Stimulated activated CD4-positive, alpha-beta T cell treated with anti-CD3 and anti-CD28 coated beads, Interleukin-15, amount 100 ng/mL, for 1 hour (primary cell): ENCODE measurements at places on chromosomes 2 and 18.

GRCh38 chr18:54616220-54616848 is 25.3 kb downstream of the DYNAP start:
- DNase-seq = no peak

DNA sequence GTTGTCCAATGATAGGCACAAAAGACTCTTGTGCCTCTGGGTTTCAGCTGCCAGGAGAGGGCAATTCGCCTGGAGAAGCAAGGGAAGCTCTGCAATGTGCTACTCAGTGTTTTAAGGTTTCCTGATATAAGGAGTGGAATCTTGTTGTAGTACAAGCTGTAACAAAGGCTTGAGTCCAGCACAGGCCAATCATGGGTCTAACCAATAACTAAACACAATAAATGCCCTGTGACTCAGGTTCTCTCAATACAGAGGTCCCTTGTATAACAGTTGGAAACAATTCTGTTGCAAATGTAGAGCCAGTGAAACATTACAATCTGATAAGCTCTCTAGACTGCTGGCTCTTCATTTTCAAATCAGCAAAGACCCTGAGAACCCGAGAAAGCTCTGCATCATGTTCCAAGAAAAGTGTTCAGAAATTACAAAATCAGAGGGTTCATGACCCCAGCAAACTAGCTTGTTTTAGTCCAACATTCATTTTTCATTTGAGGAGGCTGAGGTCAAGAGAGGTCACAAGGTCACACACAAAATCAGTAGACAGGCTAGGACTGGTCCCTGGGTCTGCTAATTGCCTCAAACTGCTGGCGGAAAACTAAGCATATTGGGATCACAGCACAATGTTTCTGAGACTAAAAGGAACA is 59.0 kb upstream of the DNMT3A start:
- DNase-seq = no peak

DNA sequence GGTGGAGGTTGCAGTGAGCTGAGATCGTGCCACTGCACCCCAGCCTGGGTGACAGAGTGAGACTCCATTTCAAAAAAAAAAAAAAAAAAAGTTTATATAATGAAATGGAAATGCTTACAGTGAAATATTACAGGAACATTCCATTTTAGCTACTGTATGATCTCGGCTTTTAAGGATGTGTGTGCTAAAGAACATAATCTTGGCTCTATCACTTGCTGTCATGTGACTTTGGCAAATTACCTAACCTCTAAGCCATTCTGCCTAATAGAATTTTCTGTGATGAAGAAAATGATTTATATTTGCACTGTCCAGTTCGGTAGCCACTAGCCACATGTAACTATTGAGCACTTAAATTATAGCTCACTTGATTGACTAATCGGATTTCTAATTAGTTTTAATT is 36.3 kb downstream of the SMAD4 start:
- no peak for DNase-seq

DNA sequence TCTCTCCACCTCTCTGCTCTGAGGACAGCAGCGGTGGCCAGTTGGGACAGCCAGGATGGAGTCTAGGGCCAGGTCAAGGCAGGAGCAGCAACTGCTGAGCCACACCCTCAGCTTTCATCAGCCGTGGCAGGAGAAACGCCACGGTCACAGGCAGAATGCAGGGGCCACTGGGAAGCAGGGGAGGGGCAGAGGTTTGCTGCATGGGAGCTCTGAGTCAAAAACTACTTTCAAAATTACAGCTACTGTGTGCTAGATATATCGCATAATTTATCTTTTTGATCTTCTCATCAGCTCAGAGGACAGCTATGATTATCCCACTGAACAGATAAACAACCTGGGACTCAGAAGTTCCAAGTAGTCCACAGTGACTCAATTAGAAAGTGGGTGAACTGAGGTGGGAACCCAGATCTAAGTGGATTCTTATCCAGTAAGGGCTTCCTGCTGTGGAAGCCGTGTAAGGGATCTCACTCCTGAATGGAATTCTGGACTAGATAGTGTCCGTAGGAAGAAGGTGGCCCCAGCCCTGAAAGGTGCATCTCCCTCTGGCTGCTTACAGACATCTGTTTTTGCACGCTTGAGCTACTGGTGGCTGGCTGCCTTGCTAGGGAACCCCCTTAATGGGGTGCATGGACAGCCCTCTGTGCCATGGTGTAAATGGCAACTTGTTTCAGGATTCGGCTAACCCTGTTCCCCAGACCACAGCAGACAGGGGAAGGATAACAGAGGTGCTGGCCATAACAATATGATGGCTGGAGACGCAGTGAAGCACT is 194.6 kb upstream of the SMAD2 start:
- no peak for DNase-seq

- DNase-seq = no peak
Measured at GRCh38 chr18:70288171-70288850, 534 bp upstream of the SOCS6 start.

DNA sequence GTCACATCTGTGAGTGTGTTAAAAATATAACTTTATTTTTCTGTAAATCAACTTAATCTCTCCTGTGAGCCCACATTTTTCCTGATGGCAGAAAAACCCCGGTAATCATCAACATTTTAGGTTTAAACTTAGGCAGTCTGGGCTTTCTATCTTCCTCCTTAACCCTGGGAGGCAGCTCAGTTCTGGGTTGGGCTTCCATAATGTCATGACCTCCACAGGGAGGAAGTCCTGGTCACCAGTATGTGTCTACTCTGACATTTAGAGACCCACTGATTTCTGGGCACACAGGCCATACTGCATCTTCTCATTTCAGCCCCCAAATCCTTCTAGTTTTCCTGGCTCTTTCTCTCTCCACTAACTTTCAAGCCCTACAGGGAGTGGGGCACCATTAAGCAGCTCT is 181.2 kb downstream of the DYSF start:
- DNase-seq = no peak

DNA sequence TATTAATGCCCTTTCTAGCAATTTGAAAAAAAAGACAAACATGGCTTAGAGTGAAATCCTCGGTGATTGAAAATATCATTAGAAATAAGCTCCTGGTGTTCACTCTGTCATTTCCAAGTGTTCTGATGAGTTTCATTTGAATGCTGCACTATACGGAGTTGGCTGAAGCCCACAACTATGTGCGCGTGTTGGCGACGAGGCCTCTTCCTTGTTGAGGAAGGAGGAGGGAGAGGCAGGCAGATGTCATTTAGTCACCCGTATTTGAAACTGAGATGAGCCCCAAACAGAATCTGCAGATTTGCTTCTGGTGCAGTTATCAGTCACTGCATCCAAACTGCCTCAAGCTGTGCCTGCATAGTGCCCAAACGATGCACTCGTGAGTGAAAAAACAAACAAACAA is 23.5 kb upstream of the SKOR2 start:
- DNase-seq = no peak

- DNase-seq = no peak
Measured at GRCh38 chr2:228917220-228917619, 353.9 kb downstream of the PID1 start.

DNA sequence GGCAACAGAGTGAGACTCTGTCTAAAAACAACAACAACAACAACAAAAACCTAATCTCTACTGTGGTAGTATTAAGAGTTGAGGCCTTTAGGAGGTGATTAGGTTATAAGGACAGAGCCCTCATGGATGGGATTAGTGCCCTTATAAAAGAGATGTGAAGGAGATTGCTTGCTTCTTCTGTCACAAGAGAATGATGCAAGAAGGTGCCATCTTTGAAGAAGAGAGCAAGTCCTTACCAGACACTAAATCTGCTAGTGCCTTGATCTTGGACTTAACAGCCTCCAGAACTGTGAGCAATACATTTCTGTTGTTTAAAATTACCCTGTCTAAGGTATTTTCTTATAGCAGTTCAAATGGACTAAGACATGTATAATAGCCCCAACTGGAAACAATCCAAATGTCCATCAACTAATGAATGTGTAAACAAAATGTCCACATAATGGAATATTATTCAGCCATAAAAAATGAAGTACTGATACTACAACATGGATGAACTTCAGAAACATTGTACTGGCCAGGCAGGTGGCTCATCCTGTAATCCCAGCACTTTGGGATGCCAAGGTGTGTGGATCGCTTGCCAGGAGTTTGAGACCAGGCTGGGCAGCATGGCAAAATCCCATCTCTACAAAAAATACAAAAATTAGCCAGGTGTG is 1.6 kb upstream of the ARHGEF33 start:
- no peak for DNase-seq

DNA sequence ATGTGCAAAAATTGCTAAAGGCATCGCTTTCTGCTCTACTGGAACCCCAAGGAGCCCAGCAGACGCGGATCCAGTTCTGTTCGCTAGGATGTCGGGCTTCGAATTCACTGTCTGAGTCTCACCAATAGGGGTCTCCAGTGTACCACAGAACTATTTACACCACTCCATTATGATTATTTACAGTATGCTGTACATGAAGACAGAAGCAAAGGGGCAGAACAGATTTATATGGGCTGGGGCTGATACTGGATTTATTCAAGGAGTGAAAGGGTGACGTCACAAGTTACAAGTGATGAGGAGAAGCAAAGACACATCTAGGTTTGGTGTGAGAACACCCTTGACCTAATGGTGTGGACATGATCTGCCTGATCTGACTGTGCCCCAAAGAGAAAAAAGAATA is 185.3 kb upstream of the ATP5MC3 start:
- DNase-seq = no peak

- DNase-seq = no peak
Measured at GRCh38 chr2:239223310-239224198, 177.3 kb downstream of the HDAC4 start.

GRCh38 chr2:237324405-237324831 is 89.5 kb downstream of the COL6A3 start:
- no peak for DNase-seq

DNA sequence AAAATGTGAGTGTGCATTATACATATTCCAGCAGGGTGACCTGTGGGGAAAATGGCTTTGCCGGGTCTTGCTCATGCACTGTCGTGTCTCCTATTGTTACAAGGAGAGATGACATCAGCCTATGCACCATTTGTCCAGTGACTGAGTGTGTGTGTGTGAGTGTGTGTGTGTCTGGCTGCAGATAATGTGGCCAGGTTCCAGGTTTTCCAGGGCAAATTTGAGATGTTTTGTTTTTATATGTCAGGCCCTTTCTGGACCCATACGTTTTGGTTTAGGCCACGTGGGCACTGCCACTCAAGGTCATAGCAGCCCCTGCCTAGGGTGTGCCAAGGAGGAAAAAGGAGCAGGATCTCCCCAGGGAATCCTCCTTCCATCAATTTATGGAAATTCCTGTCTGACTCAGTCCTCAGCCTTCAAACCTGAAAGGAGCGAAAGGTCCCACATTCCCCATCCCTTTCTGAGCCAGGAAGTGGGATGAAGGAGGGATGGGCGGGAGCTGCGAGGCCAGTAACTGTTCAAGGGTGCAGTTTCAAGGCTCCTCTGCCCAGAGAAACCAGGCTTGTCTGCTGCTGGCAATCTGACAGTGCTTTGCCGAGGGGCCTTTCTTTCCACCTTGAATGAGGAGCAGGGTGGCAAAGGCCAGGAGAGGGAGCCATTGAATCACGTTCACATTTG is 93.0 kb upstream of the SMAD2 start:
- DNase-seq = no peak

- no peak for DNase-seq
Measured at GRCh38 chr18:8397034-8397433, 212.2 kb upstream of the RAB12 start.

GRCh38 chr2:181646415-181646987 is 10.4 kb downstream of the CERKL start:
- no peak for DNase-seq

- no peak for DNase-seq
Measured at GRCh38 chr2:166413255-166413654, 37.5 kb upstream of the SCN9A start.

GRCh38 chr2:105868060-105868459 is 123.3 kb downstream of the NCK2 start:
- DNase-seq = no peak

GRCh38 chr2:142286618-142287017 is 155.8 kb upstream of the LRP1B start:
- DNase-seq = no peak

DNA sequence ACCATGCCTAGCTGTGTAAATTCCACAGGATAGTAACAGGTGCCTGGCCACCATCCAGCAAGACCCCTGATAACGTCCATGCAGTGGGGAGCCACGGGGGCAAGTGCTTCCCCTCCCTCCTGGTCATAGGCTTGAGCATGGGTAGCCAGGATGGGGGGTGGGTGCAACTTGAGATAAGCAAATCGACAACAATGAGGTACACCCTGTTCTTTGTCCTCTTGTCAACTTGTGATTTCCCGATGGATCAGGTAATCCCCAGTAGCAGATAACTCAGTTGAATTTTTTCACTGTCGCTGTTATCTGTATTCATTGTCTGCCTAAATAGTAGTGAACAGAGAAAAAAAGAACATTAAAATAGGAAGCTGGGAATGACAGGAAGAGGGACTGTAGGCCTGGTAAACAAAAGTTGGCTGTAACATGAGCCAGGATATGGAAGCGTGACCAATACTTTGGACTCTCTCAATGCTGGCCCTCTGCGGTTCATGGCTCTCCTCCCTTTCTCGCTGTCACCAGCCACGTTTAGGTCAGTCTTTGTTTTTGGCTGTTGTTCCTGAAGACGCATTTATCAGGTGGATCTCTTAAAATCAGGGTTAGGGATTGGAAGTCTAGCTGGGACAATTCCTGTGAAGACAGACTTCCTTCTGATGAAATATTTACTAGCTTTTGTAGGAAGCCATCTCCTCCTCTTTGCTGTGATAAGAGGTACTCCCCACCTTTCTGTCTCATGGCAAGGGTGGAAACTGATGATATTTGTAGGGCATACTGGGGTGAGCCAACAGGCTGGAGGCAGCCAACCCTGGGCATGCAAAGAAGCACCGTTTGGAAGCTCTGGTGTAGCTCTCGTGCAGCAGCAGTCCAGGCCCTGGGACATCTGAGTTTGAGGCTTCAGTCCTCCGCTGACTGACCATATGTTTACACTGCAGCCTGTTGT is 42.4 kb downstream of the TCF7L1 start:
- DNase-seq = no peak

- no peak for DNase-seq
Measured at GRCh38 chr2:189370719-189371118, 70.6 kb upstream of the WDR75 start.

GRCh38 chr2:118239284-118239683 is 151.0 kb downstream of the INSIG2 start:
- no peak for DNase-seq

GRCh38 chr18:80191264-80191663 is 56.0 kb downstream of the PARD6G start:
- DNase-seq = no peak

GRCh38 chr2:156396126-156396525 is 40.1 kb upstream of the GPD2 start:
- no peak for DNase-seq

DNA sequence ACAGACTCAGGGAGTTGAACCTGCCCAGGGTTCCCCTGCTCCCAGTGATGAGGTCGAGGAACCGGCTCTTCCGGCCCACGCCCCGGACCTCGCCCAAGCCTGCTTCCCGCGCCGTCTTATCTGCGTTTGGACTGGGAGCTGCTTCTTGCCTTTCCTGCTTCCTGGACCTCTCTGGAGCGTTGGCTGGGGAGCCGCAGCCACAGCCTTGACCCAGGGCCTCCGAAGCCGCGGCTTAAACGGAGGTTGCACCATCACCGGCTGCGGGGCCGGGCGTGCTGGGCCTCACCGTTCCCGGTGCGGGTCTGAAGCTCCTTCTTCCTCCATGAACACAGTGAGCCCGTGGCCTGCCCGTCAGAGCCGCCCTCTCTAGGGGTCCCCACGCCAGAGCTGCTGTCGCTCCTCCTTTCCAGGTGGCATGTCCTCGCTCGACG is 13.3 kb downstream of the NTSR2 start:
- no peak for DNase-seq
